ENCODE measurements at places on chromosomes 12 and 14.

DNA sequence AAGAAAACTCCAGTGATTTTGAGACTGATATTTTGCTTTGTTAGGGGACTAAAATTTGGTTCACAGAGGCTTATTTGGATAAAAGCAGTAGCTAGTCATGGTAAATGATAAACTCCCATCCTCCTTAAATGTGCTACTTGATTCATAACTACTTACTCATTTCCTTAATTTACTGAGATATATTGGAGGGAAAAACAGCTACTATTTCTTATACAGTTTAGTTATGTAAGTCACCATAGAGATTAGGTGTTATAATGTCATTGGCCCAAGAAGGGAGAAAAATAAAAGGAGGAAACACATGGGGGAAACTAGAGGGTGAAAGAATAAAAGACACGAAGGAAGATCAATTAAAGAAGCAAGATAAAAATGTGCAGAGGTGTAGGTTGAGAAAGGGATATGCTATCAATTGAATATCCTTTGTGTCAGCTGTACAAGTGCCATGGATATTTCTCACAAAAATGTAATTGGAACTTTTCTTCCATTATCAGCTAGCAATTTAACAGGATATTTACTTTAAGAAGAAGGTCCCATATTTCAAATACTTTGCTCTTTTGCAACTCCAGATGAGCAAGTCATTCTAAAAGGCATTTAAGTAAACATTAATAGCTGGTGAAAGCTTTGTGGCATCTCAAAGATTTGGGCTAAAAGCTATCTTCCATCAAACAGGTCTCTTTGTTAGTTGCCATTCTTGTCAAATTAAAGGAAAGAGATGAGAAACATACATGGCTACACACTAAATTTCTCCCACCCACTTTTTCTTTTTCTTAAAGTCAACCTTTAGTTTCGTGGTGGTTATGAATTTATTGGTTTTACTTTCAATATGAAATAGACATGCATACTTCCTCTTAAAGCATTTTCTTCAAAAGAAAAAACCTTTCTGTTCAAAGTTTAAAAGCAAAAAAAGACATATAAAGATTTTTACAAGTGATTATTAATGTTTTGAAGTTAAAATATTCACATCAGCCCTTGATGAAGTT, 439.5 kb downstream of the CCER1 start:
- no peak for DNase-seq

- no peak for DNase-seq
Observed at GRCh38 chr12:24025153-24025798, 75.8 kb upstream of the SOX5 start.

- DNase-seq: no peak
Observed at GRCh38 chr14:29804481-29805266, 123.0 kb downstream of the PRKD1 start.

DNA sequence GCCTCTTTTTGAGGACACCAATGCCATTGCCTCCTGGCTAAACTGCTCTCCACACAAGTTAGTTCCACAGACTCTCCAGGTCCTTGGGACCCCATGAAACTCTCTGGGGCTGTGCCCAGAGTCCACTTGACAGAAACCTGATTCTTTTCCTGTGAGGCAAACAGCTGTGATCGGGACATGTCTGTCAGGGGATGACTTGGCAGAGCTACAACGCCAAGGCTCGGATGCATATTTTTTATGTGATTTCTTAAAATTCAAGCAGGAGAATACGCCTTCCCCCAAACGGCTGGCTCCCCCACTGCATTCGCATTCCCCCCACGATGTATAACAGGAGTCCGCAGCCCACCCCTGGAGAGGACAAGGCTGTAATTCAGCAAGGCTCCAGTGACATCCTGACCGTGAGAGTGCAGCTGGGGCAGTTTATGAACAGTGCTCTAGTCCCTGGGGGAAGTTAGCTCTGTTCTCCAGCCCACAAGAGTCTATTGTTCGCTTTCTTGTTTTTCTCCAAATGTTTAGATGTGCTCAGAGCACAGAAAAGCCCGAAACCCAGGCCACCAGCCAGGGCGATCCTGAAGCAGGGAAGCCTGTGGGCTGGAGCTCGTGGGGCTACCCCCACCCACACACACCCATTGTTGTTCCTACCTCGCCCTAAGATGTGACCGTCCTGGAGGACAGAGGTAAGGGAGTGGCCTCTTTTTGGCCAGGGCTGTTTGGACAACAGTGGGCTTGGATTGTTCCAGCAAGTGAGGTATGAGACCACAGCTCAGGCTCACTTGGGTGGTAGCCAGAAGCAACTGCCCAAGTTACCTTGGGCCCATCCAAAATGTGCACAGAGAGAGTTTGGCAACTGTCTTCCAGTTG, 159.5 kb downstream of the ZFP36L1 start:
- DNase-seq: no peak

DNA sequence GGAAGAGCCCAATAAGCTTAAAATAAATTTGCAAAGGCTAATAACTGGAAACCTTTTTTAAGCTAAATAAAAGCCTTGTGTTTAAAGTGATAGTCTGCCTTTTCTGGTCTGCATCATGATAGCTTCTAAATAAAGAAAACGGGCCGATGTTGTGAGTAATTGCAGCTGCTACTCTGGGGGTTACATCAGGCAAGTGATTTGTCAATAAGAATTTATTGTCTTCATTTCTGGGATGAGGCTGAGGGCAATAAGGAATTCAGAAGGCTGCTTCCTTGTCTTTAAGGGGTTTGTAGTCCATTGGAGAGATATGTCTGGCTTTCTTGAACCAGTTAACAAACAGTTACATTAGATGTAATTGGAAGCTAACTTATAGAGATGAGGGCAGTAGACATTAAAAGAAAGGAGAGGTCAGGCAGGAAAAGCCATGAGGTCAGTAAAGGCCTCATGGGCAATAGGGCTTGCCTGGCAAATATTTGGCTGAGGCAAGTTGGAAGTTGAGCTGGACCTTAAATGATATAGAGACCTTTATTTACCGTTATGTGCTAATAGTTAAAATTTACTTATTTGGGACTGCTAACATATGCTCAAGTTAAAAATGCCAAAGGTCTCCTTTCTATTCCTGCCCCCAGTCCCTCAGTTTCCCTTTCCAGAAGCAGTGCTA, 85.0 kb downstream of the CRADD start:
- DNase-seq: no peak

GRCh38 chr12:101299346-101299745, 19.4 kb downstream of the UTP20 start:
- no peak for DNase-seq

GRCh38 chr12:30296486-30296885, 399.2 kb downstream of the IPO8 start:
- no peak for DNase-seq

- no peak for DNase-seq
Observed at GRCh38 chr12:114580306-114580705, 103.7 kb downstream of the TBX3 start.

DNA sequence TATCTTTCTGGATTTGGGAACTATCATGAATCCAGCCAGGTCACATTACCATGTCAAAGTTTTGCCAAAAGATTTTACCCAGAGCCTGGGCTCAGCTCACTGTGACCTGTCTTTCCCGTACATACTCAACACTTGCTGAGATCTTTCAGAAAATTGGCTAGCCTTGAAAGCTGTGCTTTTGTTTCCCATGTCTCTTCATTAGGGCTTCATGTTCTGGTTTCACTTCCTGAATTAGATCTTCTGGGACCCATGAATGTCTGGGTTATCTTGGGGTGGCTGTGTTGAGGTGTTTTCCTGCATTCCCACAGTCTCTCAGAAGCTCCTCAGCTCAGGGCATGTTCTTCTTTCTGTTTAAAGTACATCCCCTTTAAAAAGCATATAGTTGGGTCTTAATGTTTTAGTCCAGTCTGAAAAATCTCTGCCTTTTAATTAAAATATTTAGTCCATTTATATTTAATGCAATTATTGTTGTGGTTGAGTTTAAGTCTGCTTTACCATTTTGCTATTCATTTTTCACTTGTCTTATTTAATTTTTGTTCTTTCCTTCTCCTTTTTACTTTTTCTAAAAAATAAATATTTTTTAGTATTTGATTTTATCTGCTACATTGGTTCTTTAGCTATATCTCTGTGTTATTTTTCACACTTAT, 242.7 kb downstream of the VRK1 start:
- DNase-seq: no peak

GRCh38 chr14:24978862-24979724, 70.9 kb downstream of the STXBP6 start:
- no peak for DNase-seq

DNA sequence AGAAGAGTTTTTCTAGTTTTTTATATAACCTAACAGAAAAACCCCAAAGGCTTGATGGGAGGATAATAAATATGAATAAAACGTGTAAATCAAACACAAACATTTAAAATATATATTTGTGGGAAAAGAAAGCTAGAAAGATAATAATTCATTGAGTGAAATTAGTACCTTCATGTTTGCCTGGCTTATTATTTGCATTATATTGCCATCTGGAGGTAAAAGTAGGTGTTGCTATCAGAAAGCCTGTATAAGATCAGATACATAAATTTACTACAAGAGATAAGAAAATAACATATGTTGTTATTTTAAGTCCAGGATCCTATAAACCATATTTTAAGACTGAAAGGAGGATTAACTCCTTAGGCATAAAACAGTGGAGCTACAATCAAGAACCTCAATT, 77.7 kb downstream of the NTS start:
- DNase-seq: no peak

Measured in stimulated activated CD8-positive, alpha-beta memory T cell treated with anti-CD3 and anti-CD28 coated beads, Interleukin-7, amount 100 ng/mL, for 1 hour (primary cell).